Activated CD4-positive, alpha-beta memory T cell treated with anti-CD3 and anti-CD28 coated beads for 36 hours (primary cell): ENCODE measurements at places on chromosomes 2 and 18. TPM values are rescaled to one million over a fixed set of nuclear protein-coding genes. Genes with fewer than 3 reads are reported as not detected.

MALL gene
- total RNA-seq = 0.17 TPM

RTTN gene
- total RNA-seq = 27.3 TPM

LONRF2 gene
- total RNA-seq = not detected

ALK gene
- not detected for total RNA-seq

TUBA4B gene
- not detected for total RNA-seq

DNA sequence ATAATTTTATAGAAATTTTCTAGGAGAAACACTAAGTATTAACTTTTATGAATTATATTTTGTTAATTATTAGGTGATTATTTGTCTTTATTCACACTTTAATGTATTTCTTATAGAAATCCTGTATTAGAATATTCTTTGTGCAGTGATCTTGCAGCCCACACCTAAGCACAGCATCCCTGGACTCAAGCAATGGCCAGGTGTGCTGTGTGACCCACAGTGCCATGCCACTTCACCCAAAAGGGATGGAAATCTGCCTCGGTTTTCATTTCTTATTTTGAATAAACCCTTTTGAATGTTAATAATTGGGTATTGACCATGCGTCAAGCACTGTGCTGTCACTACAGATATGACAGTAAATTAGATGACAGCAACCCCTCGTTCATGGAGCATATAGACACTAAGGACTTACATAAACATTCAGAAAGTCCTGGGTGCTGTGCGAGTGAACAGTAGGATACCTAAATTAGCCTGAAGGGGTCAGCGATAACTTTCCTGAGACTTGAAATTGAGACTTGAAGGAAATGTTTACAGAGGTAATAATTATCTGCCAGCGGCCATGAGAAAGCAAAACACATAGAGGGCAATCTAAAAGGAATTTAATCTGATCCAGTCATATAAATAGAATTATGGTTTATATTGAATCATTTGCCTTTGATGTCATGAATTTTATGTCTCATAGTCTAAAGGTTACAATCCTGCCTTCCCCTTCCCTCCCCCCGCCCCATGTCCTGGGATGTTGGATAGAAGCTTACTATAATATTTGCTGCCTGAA, 52.7 kb upstream of the CALCRL start:
- DNase-seq = no peak

DNA sequence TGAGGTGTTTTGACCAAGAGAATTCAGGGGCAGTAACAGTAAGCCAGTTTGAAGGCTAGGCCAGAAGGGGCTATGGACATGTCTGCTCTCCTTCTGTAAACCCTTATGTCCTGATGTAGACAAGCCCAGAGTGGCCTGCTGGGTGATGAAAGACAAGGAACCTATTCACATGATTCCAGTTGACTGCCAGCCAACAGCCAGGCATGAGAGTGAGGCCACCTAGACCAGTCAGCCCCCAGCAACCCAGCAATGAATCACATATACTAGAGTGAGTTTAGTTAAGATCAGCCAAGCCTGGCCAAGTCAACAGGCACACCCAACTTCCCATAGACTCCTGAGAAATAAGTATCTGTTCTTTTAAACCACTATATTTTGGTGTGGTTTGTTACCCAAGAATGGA, 1889.7 kb upstream of the CELF4 start:
- no peak for DNase-seq

GRCh38 chr2:215377283-215377682, 58.6 kb downstream of the FN1 start:
- DNase-seq = no peak

DNA sequence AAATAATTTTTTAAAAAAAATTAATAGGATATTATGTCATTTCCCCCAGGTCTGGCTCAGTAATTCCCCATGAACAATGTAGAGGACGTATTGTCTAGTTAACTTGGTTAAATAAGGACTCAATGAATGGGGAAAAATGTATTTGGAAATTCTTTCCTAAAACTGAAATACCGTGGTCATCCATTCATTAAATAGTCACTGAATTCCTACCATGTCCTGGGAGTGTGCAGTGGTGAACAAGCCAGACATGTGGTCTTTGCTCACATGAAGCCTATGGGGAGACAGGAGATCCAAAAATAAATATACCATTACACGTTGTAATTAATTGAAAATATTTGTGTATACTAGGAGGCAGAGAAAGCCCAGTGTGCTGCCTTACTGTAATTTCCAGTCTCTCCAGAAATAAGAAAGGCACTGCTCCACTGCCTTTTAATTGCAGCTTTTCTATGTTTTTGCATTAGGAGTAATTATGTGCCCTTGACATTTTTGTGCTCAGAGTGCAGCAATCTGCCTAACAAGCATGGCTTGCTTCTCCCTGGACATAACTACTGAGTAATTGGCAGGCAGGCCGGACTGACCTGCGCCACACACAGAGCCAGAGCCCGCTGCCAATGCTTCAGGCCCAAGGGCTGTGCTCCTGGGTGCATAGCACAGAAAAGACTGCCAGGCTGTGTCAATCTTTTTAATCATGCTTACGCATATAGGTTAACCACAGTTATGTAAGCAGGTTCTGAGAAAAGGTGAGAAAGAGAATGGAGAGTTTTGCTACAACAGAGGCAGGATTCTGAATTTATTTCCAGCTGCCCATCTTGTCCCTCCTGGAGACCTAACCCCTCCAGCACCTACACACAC, 22.2 kb upstream of the TTC39C start:
- DNase-seq = peak; percentile 62

GRCh38 chr18:6781796-6782195, 52.3 kb downstream of the ARHGAP28 start:
- no peak for DNase-seq
